ENCODE measurements at places on chromosomes 12 and 14. TPM values are rescaled to one million over a fixed set of nuclear protein-coding genes. Genes with fewer than 3 reads are reported as not detected.

GRCh38 chr14:89422181-89422951 lies 5.3 kb upstream of the FOXN3 start:
- DNase-seq = no peak

The KCNH3 gene
- polyA plus RNA-seq = 1.7 TPM

The KRT81 gene
- not detected for polyA plus RNA-seq

The LRRC23 gene
- 10.5 TPM for polyA plus RNA-seq

- no peak for DNase-seq
Observed at GRCh38 chr12:7012024-7012607, 6.2 kb downstream of the LPCAT3 start.

DNA sequence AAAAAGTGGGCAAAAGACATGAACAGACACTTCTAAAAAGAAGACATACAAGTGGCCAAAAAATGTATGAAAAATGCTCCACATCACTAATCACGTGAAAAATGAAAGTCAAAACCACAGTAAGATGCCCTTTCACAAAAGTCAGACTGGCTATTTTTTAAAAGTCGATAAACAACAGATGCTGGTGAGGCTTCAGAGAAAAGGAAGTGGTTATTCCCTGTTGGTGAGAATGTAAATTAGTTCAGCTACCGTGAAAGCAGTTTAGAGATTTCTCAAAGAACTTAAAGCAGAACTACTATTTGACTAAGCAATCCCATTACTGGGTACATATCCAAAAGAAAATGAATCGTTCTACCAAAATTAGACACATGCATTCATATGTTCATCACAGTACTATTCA lies 237.0 kb downstream of the KIF21A start:
- no peak for DNase-seq

The OR10AD1 gene
- polyA plus RNA-seq = 0.24 TPM

The KRT2 gene
- polyA plus RNA-seq = not detected

DNA sequence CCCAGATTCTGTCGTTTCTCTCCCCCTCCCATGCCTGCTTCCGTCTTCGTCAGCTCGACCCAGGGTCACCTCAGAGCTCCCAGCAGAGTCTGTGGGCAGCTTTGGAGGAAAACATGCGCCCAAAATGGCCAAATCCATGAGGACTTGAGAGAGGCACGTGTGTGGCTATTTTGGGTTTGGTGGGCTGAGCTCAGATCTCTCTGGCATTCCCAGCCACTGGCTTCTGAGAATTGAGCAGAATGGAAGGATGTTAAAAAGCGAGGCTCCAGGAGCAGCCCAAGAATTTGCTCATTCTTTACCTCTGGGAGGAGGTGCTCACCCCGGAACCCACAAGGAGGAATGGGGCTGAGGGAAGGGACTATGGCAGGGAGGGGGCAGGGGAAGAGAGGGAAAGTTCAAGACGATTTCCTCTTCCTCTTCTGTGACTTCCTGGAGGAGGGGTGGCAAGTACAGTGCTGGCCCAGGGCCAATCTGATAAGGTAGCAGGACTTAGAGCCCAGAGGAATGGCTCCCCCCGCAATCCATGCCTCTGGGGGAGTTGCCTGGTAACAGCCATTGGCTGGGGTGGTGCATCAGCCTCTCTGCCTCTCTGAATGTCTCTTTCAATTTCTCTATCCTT lies 20.1 kb downstream of the TSPAN9 start:
- DNase-seq = no peak

GRCh38 chr12:125079648-125080645 lies 14.7 kb downstream of the AACS start:
- DNase-seq = no peak

All from forelimb muscle (tissue), 1 donor.